ENCODE measurements at places on chromosomes 1 and 21. TPM values are rescaled to one million over a fixed set of nuclear protein-coding genes. Genes with fewer than 3 reads are reported as not detected.
A peak's percentile ranks its signal among the peaks of the same experiment; 100 is the strongest.

CELA2B gene
- total RNA-seq, result not detected

OR2M7 gene
- not detected for total RNA-seq

SPATA21 gene
- not detected for total RNA-seq

DNA sequence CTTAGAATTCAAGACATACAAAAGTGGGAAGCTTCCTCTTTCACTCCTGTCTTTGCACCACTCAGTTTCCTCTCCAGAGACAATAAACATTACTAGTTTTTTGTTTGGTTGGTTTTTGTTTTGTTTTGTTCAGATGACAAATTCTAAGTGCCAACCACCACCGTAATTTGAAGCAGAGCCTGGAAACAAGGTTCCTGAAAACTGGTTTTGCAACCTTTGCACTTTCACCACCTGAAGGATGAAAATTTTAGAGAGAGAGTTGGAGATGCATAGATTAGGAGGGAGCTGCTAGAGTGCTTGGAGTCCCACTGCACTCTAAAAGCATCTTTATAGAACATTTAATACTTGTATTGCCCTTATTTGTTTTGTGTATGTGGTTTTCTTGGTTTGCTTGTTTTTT lies 20.2 kb upstream of the MGST3 start:
- no peak for DNase-seq

DNA sequence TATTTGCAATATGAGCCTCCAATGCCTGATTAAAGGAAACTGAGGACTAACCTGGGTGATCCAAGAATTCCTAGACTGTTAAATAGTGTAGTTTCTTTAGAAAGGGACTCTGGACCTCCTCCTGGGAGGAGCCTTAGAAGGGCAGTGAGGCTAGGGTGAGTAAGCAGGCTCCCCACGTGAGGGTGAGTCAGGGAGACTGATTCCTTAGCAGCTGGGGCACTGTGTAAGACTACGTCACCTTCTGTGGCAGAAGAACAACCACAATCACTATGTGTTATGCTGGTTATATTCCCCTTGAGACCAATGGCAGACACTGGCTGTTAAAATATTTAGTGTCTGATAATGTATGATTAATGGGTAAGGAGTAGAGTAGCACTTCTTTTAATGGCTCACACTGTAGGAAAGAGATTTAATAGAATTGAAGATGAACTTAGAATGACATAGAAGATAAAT lies 53.3 kb upstream of the SYT14 start:
- DNase-seq, result peak; percentile 48

DNA sequence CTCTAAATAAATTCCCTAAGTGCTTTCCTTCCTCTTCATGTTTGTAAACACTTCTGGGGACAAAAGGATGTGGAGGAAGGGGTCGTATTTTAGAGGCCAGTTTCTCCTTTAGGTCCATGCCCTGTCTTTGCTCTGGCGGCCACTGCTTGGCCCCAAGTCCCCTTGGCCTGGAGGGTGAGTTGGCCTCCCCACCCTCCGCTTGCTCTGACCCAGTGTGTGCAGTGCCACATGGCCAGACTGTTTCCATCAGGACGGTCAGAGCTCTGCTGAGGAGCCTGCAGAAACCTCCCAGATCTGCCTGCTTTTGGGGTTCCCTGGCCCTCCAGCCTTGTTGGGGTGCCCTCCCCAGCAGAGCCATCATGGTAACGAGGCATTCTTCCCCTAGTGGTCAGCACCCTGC lies 127.8 kb downstream of the CAMTA1 start:
- DNase-seq, result no peak

DNA sequence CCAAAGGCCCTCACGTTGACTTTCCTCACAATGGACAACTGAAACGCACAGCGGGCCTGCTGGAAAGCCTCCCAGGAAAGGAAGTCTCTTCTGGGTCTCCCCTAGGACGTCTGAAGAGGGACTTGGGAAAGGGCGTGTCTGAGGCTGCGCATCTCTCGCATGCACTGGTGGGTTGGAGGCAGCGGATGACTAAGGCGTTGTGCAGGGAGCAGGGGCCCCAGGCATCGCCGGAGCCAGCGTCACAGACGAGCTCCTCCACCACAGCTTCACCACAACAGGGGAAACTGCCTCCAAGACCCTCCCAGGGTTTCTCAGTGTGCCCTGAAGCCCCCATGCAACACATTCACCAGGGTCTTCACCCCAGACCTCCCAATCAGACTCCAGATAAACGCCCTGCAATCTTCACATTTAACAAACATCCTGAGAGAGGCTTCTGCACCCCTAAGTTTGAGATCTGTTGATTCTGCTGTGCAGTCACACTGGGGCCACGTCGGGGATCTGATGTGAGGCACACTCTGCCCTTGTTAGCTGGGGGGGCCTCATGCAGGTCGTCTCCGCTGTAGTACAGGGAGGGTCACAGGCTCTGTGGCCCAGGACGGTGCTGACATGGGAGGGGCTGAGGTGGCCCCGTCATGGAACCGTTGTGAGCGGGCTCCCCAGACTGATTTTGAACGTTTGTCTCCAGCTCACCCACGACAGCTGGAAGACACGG lies 7.0 kb upstream of the TFF1 start:
- DNase-seq, result no peak

DNA sequence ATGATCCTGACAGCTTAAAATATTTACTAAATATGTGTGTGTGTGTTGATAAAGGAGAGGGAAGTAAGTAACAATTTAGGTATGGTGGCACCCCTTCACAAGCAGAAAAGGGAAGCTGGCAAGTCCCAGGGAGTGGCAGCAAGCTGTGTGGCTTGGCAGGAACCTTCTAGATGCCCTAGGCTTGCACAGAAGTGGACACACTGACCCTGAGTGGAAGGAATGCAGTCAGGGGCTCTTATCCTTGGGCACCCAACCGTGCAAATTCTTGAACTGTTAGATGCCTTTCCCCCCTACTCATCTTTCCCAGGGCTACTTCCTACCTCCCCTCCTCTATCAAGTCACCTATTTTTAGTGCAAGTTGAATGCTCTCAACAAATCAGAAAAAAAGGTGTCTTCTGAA lies 18.9 kb downstream of the ACP6 start:
- no peak for DNase-seq

All from omental fat pad (tissue), 4 donors.